Adrenal gland (tissue), 19 donors: ENCODE measurements at places on chromosomes 16 and 17. TPM values are rescaled to one million over a fixed set of nuclear protein-coding genes. Genes with fewer than 3 reads are reported as not detected.

MT1M gene
- total RNA-seq = 5.1 TPM

KRT33A gene
- not detected for total RNA-seq

TBX6 gene
- 2.8 TPM for total RNA-seq

- H3K27me3 ChIP-seq = no peaks in the 10 kb centered on the region
- H3K4me1 ChIP-seq = no peaks in the 10 kb centered on the region
- H3K27ac ChIP-seq = no peak overlapping the region
- no peak for DNase-seq
- H3K36me3 ChIP-seq = no peaks in the 10 kb centered on the region
These were observed 168.0 kb upstream of the IRX3 start for GRCh38 chr16:54454616-54455015.

DNA sequence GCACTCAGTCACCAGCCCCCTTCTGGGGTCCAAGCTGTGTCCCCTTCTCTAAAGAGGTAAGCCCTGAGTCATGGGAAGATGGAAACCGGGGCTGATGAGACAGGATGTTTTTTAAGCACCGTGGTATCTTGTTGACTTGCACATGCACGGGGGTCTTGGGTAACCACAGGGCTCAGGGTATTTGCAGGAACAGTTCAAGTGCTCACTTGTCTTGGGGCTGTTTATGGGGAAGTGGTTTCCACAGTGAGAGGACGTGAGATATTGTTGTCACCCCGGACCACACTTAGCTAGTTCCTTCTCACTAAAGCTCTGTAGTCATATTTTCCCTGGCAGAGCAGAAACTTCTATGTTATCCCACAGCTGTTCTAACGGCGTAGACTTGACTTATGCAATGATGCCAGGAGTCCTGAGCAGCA lies 7.7 kb downstream of the CCL3L1 start:
- H3K27ac ChIP-seq = no peak overlapping the region
- peaks cover 6% of the 10 kb centered on the region for H3K4me1 ChIP-seq
- H3K4me3 ChIP-seq = no peak overlapping the region

- H3K36me3 ChIP-seq = no peaks in the 10 kb centered on the region
- DNase-seq = peak; percentile 93
- peaks cover 22% of the 10 kb centered on the region for H3K4me1 ChIP-seq
- H3K27ac ChIP-seq = peak overlapping the region; percentile 80
- H3K27me3 ChIP-seq = no peaks in the 10 kb centered on the region
- no peak overlapping the region for H3K4me3 ChIP-seq
These were observed 11.7 kb upstream of the SLC47A2 start for GRCh38 chr17:19728084-19728495.

DNA sequence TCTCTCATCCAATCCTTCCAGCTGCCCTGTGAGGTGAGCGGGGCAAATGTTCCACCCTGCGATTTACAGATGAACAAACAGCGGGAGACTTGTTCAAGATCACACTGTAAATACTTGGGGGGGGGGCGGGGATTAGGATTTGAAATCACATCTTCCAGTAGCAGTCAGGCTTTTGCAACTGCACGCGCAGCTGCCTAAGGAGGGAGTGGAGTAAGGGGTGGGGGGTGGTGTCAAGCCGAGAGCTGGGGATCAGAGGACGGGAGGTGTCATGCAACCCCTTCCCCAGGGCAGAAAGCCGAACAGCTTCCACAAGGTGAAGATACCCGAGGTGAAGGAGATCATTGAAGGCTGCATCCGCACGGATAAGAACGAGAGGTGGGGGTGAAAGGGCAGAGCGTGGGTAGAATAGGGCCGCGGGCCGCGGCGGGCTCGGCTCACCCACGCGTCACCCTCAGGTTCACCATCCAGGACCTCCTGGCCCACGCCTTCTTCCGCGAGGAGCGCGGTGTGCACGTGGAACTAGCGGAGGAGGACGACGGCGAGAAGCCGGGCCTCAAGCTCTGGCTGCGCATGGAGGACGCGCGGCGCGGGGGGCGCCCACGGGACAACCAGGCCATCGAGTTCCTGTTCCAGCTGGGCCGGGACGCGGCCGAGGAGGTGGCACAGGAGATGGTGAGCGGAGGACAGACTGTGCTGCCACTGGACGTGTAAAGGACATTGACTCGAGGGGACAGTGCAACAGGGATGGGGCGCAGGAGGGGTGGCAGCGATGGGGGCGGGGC lies 4.6 kb downstream of the WNK4 start:
- peaks cover 59% of the 10 kb centered on the region for H3K27me3 ChIP-seq
- H3K4me1 ChIP-seq = no peaks in the 10 kb centered on the region
- H3K36me3 ChIP-seq = no peaks in the 10 kb centered on the region
- H3K27ac ChIP-seq = no peak overlapping the region
- no peak for DNase-seq

- no peak overlapping the region for H3K4me3 ChIP-seq
- DNase-seq = peak; percentile 57
- no peaks in the 10 kb centered on the region for H3K27me3 ChIP-seq
These were observed 4.8 kb downstream of the CDK5R1 start for GRCh38 chr17:32491371-32492263.

DNA sequence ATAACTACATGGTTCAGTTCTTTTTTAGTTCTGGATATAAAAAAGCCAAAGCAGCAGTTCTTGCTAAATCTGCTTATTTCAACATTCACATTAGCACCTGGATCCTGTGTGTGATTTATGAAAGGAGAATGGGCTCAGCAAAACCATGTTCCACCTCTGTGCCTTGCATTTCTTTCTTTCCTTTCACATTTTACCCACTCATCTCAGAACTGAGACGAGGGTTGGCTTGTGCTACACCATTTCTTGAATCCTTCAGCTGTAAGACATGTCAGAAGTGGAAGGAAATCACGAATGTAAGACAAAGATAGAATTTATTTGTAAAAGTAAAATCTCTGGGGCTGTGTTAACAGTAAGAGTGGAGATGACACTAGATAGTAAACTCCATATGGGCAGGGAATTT lies 1.2 kb upstream of the UTP6 start:
- no peak overlapping the region for H3K27ac ChIP-seq
- H3K4me1 ChIP-seq = no peaks in the 10 kb centered on the region
- DNase-seq = no peak
- H3K36me3 ChIP-seq = peaks cover 21% of the 10 kb centered on the region

DNA sequence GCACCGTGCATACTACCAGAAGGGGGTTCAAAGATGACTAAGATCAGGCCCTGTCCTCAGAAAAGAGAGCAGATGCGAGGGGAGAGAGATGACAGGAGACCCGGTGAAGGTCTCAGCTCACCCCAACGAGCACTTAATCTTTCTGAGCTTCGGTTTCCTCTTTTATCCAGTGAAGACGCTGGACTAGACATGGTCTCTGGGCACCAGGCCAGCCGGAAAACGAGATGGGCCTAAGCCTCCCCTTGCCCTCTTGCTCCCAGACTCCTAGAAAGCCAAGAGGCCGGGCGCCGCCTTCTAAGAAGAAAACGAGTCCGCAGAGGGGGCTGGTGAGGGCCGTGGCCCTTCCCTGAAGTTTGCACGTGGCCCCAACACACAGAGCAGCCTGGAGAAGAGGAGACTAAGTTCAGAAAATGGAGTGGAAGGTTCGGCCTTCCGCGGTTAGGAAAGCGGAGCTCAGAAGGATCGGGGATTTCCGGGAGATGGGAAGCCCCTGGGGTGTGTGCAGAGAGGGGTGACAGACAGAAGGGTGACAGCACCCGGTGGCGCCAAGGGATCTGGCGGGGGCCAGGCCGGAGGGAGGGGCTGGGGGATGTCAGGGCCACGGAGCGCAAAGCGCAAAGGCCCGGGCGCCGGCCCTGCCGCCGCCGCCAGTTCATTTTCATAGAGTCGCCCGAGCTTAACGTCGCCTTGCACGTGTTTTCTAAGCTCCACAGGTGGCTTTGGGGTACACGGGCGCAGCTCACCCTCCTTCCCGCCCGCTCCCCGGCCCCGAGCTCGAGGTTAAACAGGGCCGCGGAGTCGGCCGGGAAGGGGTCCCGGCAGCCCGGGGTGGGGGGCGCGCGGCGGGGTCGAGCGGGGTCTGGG lies 42.1 kb upstream of the BHLHA9 start:
- peaks cover 35% of the 10 kb centered on the region for H3K27me3 ChIP-seq
- peak overlapping the region; percentile 76 for H3K27ac ChIP-seq
- no peak for DNase-seq
- no peak overlapping the region for H3K4me3 ChIP-seq
- peaks cover 14% of the 10 kb centered on the region for H3K4me1 ChIP-seq
- no peaks in the 10 kb centered on the region for H3K36me3 ChIP-seq

DNA sequence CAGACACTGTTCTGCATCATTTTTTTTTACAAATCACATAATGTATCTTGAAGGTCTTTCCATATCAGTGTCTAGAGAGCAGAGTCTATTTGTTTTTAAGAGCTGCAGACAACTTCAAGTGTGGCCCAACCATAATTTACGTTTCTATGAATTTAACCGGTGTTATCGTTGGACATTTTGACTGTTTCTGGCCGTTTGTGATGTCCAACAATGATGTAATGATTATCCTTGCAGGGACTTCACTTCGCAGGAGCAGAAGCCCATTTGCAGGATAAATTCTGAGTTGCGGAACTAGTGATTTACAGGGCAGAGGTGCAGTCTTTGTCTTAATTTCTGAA lies 26.9 kb upstream of the HLF start:
- H3K4me3 ChIP-seq = peak overlapping the region; percentile 63
- no peaks in the 10 kb centered on the region for H3K36me3 ChIP-seq
- no peaks in the 10 kb centered on the region for H3K4me1 ChIP-seq
- DNase-seq = no peak

GRCh38 chr17:3817851-3818605 lies 17.0 kb upstream of the ITGAE start:
- H3K4me3 ChIP-seq = no peak overlapping the region
- DNase-seq = no peak
- peaks cover 4% of the 10 kb centered on the region for H3K4me1 ChIP-seq
- no peaks in the 10 kb centered on the region for H3K27me3 ChIP-seq

DNA sequence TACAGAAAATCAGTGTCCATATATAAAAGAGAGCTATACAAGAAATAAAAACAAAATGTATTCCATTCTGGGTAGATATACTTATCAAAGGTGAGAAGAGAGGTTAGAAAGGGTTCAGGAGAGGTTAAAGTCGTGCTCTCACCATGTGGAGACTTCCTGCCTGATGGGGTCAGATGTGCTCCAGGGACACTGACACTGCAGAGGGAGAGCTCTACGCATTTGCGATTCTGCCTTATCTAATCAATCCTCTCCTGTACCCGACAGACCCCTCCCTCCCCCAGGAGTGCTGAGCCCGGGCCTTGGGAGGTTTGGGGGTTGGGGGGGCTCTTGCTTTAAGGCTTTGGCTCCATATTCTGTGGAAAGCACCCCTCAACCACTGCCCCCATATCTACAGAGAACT lies 16.6 kb upstream of the SLC5A11 start:
- no peaks in the 10 kb centered on the region for H3K4me1 ChIP-seq
- no peak overlapping the region for H3K4me3 ChIP-seq
- no peaks in the 10 kb centered on the region for H3K27me3 ChIP-seq
- no peak overlapping the region for H3K27ac ChIP-seq
- DNase-seq = peak; percentile 43
- peaks cover 40% of the 10 kb centered on the region for H3K36me3 ChIP-seq

GRCh38 chr17:16875662-16876061 lies 96.3 kb downstream of the TNFRSF13B start:
- no peak overlapping the region for H3K27ac ChIP-seq
- H3K4me3 ChIP-seq = no peak overlapping the region
- H3K27me3 ChIP-seq = peaks cover 7% of the 10 kb centered on the region

GRCh38 chr17:45132320-45132571 lies at the start of gene PLCD3:
PLCD3 (minus strand) TSS chr17:45132515; CDS start chr17:45132410, 105 bp downstream.
- peak within 1 kb of the TSS; percentile 36 for H3K4me3 ChIP-seq
- peaks cover 47% of the 10 kb centered on the region for H3K4me1 ChIP-seq
- no peak for DNase-seq
- H3K36me3 ChIP-seq = no peaks in the 10 kb centered on the region

GRCh38 chr16:51434567-51435198 lies 283.6 kb upstream of the SALL1 start:
- peaks cover 5% of the 10 kb centered on the region for H3K27me3 ChIP-seq
- H3K27ac ChIP-seq = no peak overlapping the region
- no peak overlapping the region for H3K4me3 ChIP-seq
- no peaks in the 10 kb centered on the region for H3K36me3 ChIP-seq
- no peak for DNase-seq

DNA sequence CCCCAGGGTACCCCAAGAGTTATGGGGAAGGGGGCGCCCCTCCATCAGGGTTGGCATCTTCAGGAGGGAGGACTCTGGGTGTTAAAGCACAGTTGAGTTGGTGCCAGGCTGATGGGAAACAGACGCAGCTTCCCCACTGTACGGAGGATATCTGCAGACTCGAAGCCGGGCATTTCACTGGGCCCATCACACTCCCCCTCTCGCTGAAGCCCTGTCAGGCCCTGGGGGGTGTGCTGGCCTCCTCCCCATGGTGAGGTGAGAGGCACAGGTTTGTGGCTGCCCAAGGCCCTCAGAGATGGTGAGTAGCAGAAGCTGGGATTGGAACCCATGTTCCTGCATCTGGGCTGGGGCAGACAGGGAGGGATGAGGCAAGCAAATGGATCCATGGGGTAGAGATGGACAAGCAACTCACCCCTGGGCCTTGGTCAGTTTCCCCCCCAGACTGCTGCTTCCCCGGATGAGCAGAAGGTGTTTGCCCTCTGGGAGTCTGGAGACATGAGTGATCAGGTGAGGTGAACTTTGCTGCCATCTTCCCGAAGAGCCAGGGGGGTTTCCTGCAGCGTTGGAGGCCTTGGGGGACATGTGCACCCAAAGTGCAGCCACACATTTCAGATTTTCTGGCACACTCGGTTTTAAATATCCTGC lies 31.0 kb downstream of the POLR3E start:
- no peak overlapping the region for H3K4me3 ChIP-seq
- no peak overlapping the region for H3K27ac ChIP-seq
- no peaks in the 10 kb centered on the region for H3K27me3 ChIP-seq
- no peaks in the 10 kb centered on the region for H3K36me3 ChIP-seq
- no peak for DNase-seq
- H3K4me1 ChIP-seq = no peaks in the 10 kb centered on the region

DNA sequence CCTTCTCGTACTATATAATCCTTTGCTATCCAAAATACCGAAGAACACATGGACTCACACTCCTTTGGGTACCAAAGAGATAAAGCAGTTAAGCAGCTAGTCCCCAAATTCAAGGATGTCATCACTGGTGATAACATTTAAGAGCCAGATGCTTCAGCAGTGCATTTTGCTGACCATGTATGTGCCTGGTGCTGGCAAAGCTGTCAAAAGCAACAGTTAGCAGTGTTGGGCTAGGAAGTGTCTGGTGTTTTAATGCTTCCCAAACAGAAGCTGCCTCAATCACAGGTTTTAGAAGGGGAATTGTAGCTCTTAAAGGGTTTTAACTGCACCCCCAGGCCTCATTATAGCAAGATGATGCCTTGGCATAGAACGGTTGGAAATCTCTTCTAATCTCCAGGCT lies 4.7 kb downstream of the FAM117A start:
- no peaks in the 10 kb centered on the region for H3K27me3 ChIP-seq
- no peak for DNase-seq
- no peak overlapping the region for H3K4me3 ChIP-seq
- H3K36me3 ChIP-seq = no peaks in the 10 kb centered on the region
- peaks cover 3% of the 10 kb centered on the region for H3K4me1 ChIP-seq
